ENCODE measurements at places on chromosomes 4 and X. TPM values are rescaled to one million over a fixed set of nuclear protein-coding genes. Genes with fewer than 3 reads are reported as not detected.

GRCh38 chr4:79935274-79935673 is 137.8 kb downstream of the ANTXR2 start:
- no peak for DNase-seq

DNA sequence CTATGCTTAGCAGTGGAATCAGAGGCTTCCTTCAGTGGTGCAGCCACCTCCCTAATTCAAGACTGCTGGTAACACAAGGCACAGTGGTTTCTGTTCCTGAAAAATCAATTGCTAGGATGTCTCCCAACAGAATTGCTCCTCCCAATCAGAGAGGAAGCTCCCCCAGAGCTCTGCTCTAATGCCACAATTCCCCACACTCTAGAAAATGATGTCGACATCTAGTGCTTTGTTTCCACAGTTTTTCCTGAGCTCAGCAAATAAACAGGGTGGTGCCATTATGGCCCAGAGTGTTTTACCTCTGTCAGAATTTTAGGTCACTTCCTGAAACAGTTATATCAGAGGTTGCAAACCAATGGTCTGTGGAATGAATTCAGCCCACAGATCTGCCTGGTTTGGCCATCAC is 24.7 kb downstream of the TAB3 start:
- no peak for DNase-seq

PNMA3 gene
- polyA plus RNA-seq, result 3.4 TPM

DNA sequence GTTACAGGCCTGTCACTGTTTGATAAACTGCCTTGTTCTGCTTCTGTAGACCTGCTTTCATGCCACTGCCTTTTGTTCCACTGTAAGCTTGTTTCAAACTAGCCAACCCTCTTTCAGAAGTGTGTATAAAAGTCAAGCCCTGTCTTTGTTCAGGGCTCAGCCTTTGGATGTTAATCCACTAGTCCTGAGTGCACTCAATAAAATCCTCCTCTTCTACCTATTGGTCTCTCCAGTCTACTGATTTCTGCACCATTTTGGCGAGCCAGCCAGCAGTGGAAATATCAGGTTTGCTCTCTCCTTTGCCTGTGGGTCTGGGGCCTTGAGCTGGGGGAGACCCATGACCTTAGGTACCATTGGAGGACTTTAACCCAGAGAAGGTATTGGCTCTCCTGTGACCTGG is 901.6 kb upstream of the NDST4 start:
- DNase-seq, result peak; percentile 17

DCLK2 gene
- polyA plus RNA-seq, result not detected

DNA sequence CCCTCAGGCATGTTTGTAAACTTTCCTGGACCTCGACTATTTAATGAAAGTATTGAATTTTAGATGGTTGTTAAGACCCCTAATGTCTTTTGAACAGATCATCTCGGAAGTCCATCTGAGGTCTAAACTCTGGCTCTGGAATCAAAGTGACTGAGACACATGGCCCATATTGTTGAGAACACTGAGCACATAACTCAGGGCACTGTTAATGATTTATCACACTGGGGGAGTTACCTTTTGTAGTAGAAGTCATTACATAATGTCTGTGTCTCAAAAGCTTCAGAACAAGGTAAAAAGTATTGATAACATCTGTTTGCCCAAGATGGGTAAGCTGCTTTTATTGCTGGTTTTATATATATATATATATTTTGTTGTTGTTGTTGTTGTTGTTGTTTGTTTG is 103.4 kb upstream of the HS3ST1 start:
- no peak for DNase-seq

GRCh38 chrX:75625232-75625631 is 102.4 kb upstream of the ZDHHC15 start:
- no peak for DNase-seq

- no peak for DNase-seq
These were observed 58.6 kb upstream of the TLL1 start for GRCh38 chr4:165814256-165815020.

SHISA3 gene
- polyA plus RNA-seq, result 5.0 TPM

All from GM23338 (cell line).